ENCODE measurements at places on chromosomes 6 and 20.

DNA sequence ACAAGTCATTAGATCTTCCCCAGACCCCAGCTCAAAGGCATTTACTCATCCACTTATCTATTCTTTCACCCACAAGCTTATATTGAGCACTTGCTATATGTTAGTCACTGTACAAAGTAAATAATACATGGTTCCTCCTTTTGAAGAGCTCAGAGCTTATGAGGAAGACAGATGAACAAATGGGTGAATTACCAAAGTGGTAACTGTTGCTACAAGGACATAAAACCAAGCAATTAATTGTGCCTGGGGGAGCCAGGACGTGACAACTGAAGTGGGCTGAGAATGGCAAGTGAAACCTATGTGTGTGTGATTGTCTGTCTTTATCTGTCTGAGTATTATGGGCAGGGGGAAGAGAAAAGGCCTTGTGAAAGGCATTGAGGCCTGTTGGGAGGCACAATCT lies 45.6 kb upstream of the AKIRIN2 start:
- DNase-seq = no peak

DNA sequence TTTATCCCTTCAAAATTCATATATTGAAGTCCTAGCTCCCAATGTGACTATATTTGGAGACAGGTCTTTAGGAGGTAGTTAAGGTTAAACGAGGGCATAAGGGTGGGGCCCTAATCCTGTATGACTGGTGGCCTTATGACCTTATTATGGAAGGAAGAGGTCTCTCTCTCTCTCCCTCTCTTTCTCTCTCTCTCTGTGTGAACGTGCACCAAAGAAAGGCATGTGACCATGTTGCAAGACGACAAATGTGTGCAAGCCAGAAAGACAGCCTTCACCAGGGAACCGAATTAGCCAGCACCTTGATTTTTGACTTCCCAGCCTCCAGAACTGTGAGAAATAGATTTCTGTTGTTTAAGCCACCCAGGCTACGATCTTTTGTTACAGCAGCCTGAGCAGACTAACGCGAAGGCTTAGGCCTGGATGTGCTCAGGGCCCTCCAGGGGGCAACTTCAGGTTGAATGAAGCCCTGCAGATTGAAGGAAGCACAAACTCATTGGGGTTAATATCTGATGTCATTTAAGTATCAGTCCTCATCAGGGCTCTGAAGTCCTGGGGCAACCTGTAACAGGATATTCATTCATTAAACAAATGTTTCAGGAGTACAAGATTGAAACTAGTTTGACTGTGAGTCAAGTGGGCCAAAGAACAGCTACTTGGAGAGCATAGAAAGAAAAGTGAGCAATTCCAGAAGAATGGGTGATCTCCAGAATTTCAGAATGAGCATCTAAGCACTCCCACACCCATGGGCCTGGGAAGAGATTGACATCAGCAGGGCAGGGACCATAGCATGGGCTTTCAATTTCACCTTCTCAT lies 157.4 kb upstream of the TNFAIP3 start:
- DNase-seq = no peak

DNA sequence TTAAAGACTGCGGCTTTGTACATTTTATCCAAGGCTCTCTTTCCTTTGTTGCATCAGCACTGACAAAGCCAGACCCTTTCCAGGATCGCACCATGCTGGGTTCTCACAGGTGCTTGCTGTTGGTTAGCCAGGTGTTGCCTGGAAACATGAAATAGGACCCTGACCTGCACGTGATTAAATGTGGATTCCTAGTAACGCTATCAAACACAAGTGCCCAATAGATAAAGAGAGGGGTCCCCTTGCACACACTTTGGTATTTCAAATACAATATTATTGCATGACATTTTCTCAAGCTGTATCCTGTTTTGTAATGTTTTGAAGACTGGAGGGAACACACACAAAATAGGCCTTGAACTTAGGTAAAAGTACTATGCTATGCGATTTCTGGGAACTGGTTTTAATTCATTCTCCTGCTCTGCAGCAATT lies 73.3 kb downstream of the AKAP12 start:
- no peak for DNase-seq

GRCh38 chr20:51936377-51936776 lies 134.1 kb upstream of the SALL4 start:
- no peak for DNase-seq

Data from stimulated activated CD8-positive, alpha-beta memory T cell treated with anti-CD3 and anti-CD28 coated beads, Interleukin-2, amount 100 ng/mL, for 48 hours (primary cell).